ENCODE measurements at places on chromosomes 7 and 10.
A peak's percentile ranks its signal among the peaks of the same experiment; 100 is the strongest.

DNA sequence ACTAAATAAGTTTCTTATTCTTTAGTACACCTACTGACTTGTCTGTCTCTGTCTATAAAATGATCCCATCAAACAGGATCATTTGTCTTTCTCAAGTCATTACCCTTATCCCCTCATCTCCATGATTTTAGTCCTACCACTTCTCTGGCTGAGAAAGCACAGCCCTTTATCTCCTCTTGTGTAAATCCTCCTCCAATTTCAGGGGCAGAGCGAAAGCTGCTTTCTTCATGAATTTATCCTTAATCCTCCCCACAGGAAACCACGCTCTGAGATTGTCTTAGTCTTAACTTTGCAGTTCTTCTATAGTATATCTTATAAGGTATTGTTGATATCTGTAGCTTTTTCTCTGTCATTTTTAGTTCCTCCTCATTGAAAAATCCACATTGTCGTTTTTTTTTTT lies 239.7 kb upstream of the PLXDC2 start:
- DNase-seq: no peak

- DNase-seq: no peak
These were observed 30.8 kb downstream of the HIF1AN start for GRCh38 chr10:100566561-100566960.

GRCh38 chr7:50774319-50774718 lies 8.4 kb downstream of the GRB10 start:
- DNase-seq: no peak

DNA sequence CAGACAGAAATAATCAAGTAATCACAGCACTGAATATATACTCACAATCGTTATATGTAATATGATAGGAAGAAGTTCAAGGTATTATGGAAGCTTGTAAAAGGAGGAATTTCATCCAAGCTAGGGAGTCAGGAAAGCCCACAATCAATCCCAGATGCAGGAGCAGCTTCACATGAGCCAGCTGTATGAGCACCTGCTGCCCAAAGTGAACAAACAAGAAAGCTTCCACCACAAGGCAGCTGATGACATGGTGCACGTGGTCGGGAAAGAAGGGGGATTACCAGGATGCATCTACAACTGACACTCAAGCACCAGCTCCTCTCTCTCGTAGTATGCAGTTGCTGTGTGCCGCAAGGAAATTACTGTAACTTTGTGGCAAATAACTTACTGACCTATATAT lies 225.2 kb downstream of the XPNPEP1 start:
- DNase-seq: no peak

DNA sequence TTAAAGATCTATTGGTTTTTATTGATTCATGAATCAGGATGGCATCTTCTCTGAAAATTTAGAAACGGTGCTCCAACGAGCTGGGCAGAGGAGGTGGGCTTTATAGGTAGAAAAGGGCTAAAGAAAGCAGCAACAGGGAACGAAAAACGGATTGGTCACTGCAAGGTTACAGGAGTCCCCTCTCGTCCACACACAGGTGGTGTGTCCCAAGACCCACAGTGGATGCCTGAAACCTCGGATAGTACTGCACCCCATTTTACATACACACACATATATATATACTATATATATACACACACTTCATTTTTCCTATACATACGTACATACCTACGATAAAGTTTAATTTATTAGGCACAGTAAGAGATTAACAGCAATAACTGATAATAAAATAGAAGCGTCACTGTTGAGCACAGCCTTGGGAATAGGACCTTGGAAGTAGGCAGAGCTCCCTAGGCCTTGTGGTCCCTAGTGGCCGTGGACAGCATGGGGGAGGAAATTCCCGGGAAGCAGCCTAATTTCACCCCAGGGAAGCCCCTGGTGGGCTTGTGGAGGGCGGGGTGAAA lies 737 bp upstream of the NUB1 start:
- DNase-seq: no peak

GRCh38 chr10:784403-785088 lies 95.1 kb upstream of the DIP2C start:
- DNase-seq: peak; percentile 64

- DNase-seq: peak; percentile 20
These were observed 82.7 kb downstream of the FAM204A start for GRCh38 chr10:118259288-118259906.

DNA sequence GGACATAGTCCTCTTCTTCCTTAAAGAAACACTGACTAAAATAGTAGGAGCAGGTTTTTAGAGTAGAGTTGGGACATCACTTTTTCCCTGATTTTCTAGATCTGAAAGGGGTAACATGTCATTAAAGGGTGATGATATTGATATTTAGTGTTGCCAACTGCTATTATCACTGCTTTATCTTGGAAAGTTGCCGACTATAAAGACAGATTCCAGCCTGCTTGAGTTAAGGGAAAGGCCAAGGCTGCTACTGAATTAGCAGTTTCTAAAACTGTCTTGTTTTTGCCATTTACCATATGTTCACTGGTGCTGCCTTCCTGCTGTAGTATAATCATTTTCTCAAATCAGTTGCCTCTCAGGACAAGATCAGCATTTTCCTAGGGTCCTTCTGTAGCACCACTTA lies 29.7 kb downstream of the AP3M1 start:
- DNase-seq: no peak

- DNase-seq: peak; percentile 8
These were observed 49.3 kb downstream of the PPP1R17 start for GRCh38 chr7:31735991-31736982.

DNA sequence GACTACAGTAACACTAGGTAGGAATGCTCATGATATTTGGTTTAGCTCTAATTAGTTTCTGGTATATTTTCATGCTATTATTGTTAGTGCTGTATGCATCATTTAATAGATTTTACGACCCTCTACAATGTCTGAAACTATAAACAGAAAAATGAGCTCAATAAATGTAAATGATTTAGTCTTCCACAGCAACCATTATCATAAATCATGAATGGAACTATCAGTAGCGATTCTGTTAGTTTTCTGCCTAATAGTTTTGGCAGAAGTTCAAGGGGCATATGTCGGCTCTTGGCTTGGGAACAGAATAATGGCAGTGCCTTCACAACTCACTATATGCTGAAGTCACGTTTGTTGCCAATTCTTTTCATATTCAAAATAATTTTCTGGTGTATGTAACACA lies 494.8 kb downstream of the PARD3 start:
- DNase-seq: no peak

DNA sequence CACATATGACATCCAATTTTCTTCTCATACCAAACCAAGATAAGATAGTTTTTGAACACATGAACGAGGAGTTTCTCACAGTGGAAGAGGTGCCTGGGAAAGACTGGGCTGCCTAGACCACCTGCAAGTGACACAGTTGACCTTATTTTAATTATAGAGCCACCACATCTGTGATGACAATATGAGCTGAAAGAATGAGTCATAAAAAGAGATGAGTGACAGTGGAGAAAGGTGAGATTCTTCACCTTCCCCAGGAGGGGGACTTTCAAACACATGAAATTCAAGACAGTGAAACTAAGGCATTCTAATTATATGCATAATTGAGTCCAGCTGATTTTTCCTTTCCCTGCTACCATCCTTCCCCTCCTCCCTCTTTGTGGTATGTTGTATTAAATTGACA lies 475.5 kb downstream of the NXPH1 start:
- no peak for DNase-seq

- no peak for DNase-seq
These were observed 152.6 kb downstream of the RAPGEF5 start for GRCh38 chr7:22204312-22204711.

GRCh38 chr10:70778267-70778924 lies 6.8 kb downstream of the TBATA start:
- no peak for DNase-seq

Data from hematopoietic multipotent progenitor cell (in vitro differentiated cells).